Activated CD8-positive, alpha-beta memory T cell treated with anti-CD3 and anti-CD28 coated beads for 4 hours (primary cell): ENCODE measurements at places on chromosomes 3 and 15.

DNA sequence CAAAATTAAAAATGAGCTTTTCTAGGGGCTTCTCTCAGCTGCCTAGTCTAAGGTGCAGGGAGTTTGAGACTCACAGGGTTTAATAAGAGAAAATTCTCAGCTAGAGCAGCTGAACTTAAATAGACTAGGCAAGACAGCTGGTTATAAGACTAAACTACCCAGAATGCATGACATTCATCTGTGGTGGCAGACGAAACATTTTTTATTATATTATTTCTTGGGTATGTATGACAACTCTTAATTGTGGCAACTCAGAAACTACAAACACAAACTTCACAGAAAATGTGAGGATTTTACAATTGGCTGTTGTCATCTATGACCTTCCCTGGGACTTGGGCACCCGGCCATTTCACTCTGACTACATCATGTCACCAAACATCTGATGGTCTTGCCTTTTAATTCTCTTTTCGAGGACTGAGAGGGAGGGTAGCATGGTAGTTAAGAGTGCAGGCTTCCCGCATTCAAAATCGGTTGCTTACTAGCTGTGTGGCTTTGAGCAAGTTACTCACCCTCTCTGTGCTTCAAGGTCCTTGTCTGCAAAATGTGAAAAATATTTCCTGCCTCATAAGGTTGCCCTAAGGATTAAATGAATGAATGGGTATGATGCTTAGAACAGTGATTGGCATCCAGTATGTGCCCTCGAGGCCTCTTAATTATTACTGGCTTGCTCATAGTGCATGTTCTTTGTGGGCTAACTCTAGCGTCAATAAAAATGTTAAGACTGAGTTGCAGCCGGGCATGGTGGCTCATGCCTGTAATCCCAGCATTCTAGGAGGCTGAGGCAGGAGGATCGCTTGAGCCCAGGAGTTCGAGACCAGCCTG lies 984 bp downstream of the CCR5 start:
- DNase-seq = no peak

- no peak for DNase-seq
These were observed 748 bp upstream of the AVEN start for GRCh38 chr15:34039790-34040113.

GRCh38 chr3:83523470-83524073 lies 1435.2 kb upstream of the CADM2 start:
- no peak for DNase-seq

DNA sequence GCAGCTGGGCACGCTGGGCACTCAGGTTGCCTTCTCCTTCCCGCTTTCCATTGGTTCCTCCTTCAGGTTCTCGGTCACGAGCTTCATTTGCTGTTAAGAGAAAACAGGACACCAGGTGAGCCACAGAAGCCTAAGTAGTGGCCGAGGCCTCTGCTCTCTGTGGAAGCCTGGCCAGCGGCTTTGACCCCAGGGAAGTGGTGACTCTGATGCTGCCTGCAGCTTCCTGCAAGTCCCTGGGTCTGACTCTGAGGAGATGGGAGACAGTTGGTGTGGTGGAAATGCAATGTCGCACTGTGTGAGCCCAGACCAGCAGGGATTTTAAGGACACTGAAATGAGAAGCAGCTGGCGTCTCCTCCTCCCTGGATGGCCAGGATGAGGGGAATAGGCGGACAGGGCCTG lies 80.5 kb downstream of the SNRK start:
- no peak for DNase-seq

DNA sequence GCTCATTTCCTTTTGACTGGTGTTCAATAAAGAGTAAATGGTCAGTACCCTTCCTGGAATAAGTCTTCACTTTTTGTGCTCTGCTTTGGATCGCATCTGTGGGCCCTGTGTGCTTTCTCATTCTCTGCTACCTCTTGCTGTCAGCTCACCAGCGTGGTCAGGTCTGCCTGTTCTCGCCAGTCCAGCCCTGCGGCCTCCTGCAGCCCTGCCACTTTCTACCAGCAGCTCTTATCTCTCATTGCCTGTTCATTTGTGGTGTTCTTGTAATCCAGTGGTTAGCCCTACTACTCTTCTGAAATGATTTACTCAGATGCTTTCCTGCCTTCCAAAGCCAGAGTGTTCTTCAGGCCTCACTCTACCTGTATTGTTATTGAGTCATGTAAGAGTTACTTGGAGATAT lies 54.8 kb downstream of the CHCHD6 start:
- DNase-seq = no peak

GRCh38 chr15:79738143-79738542 lies 158.7 kb downstream of the MTHFS start:
- DNase-seq = no peak

DNA sequence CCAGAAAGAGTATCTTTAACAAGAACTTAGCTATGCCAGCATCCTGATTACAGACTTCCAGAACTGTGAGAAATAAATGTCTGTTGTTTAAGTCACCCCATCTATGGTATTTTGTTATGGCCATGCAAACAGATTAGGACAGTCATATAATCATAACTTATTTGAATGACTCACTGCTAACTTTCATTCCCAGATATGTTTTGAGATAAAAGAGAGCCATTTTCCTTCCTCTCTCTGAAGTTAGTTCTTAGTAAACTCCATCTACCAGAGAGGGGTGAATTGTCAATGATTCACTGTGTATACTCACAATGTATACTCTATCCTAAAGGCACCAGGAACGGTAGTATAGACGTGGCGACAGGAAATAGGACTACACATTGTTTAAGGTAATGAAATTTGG lies 179.4 kb upstream of the DPH6 start:
- no peak for DNase-seq

DNA sequence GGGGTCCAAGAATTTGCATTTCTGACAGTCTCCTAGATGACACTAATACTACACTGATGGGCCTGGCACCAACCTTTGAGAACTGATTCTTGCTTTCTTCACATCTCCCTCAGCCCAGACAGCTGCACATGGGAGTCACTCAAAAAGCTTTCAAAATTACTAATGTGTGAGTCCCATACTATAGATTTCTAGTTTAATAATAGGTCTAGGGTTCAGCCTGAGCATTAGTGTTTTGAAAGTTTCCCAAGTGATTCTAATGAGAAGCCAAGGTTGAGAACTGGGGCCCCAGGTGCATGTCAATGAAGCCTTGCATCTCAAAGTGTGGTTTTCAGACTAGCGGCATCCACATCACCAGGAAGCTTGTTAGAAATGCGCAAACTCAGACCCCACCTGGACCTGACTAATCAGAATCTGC lies 159.9 kb upstream of the CMC1 start:
- DNase-seq = no peak

GRCh38 chr3:150462108-150462507 lies 54.0 kb downstream of the TSC22D2 start:
- no peak for DNase-seq

GRCh38 chr3:54309601-54310000 lies 187.2 kb downstream of the CACNA2D3 start:
- DNase-seq = no peak

DNA sequence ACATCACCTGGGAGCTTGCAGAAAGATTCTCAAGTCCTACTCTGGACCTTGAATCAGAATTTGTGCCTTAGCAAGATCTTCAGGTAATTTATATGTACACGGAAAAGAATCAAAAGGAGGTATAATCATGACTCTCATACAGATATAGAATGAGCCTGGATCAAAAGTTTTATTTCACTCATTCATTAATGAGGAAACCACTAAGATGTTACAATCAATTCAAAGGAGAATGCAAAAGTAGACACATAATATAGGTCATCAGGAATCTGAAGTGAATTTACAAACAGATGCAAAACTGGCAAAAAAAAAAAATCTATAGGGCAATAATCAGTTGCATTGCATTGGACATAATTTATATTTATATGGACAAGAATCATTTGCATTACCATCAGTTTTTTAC lies 195.4 kb upstream of the TLE3 start:
- DNase-seq = no peak

- DNase-seq = peak; percentile 71
These were observed 6.4 kb downstream of the CELSR3 start for GRCh38 chr3:48656061-48656840.

- no peak for DNase-seq
These were observed 730 bp downstream of the DGKG start for GRCh38 chr3:186361246-186361761.

DNA sequence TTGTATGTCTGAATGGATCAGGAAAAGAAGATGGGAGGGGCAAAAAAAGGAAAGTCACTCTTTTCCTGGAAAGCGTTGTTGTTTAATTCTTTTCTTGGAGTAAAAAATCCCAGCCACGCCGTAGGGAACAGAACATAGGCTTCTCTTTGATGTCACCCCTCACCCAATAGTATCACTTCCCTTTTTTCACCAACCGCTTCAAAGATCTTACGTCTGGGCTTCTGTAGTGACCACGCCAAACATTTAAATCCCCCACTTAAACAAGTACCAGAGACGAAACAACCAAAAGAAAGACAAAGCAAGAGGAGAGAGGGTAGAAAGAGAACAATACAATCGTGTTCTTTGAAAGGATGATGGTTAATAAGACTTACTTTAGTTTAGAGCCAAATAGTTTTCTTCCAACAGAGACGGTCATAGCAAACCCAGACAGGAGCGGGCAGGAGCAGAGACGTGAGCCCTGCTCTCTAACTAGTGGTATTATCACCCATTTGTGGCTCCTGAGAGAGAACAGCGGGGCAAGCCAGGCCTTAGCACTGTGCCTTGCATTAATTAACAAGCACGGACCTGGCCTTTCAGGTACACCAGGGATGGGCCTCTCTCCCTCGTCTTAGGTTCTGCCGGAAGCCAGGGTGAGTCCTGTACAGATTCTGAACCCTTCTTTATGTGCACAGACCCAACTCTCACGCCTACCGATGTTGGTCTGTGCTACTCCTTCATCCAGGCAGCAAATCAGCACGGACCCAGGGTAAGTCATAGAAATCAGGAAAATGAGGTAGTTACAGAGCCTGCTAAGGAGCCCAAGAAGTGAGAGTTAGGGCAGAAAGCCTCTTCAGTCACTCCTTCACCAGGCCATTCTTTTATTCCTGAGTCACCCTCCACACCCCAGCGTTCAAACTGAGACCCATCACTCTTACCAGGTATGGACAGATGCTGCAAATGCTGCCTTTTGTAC lies 28.2 kb upstream of the BCL6 start:
- no peak for DNase-seq

DNA sequence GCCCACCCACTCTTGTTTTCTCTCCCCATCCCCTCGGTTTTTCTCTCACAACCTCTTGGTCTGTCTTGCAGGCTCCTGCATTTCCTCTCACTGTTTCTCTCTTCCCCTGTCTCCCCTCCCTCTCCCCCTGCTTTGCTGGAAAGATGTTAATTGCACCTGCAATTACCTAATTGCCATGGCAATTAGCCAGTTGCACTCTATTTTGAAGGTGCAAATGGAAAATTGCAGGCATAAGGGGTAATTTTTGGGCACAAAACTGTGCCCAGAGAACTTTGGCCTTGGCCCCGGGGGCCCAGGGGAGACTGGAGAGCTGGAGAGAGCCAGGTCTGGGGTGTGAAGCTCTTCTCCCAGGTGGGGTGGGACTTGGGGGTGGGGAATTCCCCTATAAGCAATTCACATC lies 164.5 kb upstream of the TLE3 start:
- no peak for DNase-seq

DNA sequence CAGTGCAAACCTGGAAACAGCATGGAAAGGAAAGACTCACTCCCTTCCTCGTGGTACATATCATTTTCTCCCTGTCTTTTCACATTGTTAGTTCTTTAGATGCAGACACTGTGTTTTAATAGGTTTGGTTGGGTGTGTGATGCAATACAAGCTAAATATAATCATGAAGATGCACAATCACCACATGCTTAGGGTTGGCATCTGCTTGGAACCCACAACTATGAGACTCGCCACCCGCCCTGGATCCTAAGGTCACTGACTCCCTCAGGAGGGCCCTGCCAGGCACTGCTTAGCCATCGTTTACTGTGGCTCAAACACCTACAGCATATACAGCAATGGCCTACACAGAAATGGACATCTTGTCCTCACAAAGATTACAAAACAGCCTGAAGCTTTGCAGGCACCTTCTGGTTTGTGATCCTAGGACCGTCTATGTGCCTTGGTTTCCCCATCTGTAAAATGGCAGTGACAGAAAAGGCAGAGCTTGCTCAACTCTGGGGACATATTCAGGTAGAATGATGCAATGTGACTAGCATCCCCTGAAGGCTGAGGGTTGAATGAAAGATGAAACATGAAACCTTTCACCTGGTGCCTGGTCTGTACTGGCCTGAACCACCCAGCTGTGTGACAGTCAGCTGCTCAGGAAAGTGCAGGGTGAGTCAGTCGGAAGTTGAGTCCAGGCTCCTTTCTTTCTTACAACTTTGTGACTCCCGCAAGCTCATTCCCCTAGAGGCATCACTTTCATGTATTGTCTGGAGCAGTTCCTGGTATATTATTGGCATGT lies 123.6 kb upstream of the PFN2 start:
- DNase-seq = no peak

- DNase-seq = no peak
These were observed 109.2 kb upstream of the TPM1 start for GRCh38 chr15:62933386-62933785.

GRCh38 chr15:88322461-88322860 lies 65.9 kb upstream of the NTRK3 start:
- DNase-seq = no peak

DNA sequence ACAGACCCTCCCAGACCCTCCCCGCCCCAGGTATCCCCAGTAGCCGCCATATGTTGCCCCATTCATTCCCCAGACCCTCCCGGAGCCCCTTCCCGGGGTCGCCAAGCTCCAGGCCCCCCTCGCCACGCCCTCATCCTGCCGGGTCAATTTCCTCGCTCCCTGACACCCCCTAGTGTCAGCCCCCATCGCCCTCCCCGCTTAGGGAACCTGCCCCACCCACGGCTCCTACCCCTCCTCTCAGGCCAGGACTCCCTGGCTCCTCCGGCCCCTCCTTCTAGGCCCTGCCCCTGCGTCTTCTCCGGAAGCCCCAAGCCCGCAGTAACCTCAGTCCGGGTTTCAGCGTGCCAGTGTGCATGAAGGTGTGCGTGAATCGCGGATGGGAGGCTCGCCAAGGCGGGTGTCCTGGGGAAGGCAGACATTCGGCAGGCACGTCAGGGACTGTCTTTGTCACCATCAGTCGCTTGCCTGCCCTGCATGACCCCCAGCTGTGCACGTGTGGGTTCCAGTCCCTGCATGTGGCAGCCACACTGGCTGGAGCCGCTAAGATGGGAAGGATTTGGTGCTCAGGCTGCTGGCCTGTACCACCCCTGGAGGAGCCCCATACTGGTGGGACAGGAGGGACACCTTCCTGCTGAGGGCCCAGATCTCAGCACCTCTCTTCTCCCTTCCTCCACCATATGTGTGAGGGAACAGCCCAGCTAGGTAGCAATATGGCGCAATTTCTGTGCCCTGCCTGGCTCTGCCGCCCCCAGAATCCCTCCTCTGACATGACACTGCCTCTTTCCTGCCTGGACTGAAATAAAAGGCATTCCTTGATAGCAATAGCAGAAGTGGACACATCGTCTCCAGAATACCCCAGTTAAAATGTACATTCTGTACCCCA lies 693 bp downstream of the DISP2 start:
- DNase-seq = peak; percentile 18
